ENCODE measurements at places on chromosomes 1 and 21.

DNA sequence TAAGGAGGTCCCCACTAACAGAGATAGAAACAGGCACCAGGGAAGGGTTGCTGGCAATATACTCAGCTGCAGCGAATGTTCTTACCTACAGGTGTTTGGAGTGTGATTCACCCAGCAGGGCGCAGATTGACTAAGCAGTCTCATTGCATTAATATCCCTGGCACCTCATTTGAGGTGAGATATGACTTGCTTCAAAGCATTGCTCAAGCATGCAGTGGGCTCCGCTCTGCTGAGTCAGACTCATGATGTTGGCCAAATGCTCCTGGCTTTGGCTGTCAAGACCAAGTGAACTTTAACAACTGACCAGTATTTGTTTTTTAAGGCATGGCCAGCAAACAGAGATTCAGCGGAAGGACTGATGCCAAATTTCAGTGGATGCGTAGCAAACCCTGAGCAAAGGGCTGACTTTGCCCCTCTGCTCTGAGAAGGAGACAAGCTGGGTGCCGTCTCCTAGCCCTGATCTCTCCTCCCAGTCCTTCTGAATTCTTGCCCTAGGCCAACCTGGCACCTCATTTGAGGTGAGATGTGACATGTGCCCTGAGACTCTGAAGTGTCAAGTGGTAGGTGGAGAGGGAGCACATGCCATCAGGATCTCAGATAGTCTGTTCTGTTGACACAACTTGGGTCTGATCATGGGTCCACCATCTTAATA is 187.1 kb upstream of the COA6 start:
- DNase-seq: no peak

DNA sequence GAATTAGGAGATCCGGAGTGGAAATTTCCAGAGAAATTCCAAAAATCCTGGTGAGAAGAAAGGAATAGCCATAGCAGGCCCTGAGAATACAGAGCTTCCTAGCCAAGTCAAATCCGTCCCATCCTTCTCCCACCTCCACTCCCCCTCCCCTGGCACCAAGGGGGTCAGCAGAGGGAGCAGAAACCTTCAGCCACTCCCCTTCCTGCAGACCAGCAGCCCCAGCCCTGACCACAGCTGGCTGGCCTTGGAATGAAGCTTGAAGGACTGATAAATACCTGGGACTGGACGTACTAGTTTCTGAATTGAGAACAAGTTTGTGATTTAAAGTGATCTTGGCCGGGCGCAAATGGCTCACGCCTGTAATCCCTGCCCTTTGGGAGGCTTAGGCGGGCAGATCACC is 13.8 kb upstream of the RIPPLY3 start:
- DNase-seq: no peak

DNA sequence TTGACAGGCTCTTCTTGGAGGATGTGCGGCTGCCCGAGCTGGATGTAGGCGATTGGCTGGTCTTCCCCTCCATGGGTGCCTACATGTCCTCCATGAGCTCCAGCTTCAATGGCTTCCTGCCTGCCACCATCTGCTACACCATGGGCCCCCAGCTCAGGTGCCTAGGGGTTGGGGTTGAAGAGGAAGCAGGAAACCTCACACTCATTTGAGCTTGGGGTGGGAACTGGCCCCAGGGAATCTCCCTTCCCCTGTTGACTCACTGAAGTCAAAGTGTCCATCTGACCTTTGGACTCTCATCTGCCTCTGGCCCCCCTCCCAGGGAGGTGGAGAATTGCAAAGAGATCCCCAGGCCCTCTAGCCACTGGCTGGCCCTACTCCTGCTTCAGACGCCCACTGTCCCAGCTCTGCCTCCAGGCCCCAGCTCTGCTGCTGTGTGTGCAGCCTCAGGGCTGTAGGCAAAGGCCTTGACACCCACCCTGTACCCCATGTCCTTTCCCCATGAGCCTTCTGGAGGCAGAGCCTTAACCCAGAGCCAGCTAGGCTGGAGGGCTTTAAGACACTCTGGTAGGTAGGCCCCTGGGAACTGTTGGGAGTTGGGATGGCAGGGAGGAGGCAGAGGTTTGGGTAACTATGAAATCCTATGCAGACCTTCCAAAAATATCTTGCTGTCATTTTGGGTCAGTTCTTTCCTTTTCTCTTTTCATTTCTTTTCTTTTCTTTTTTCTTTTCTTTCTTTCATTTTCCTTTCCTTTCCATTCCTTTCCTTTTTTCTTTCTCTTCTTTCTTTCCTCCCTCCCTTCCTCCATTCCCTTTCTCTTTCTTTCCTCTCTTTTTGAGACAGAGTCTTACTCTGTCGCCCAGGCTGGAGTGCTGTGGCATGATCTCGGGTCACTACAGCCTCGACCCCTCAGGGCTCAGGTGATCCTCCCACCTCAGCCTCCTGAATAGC is 66.9 kb upstream of the TINAGL1 start:
- no peak for DNase-seq

- DNase-seq: no peak
Observed at GRCh38 chr1:112563341-112563740, 54.6 kb downstream of the WNT2B start.

DNA sequence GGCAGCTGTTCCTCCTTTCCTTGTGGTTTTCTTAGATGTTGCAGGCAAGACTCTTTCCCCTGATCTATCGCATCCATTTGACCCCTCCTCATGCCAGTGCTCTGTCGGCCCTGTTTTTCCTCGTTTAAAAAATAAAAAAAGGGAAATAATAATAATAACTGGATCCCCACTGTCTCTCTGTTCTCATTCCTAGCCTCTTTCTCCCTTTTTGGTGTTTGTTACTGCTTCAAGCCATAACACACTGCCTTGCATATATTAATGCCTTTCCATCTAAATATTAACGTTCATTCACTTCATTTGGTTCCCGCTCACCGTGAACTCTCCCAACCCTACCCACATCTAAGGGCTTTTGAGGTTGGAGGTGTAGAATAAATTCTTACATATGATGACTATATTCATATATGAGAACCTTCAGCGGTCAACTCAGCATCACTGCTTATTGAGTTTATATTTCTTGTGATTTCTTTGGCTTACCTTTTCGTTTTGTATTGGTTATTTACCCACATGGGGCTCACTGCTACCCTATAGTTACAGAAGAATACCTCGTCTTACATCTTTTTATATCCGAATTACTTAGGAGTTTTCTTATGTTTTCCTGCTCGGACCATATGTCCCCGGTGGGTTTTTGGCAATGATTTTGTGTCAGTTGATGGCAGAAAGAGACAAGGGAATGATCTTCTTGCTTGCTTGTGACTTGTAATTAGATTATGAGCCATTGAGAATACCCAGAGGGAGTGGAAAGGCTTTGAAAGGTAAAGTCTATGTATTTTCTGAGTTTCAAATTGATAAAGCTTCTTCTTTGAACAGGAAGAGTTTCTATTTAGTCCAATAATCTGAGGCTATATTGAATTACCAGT is 805 bp downstream of the ATG4C start:
- DNase-seq: peak; percentile 4

GRCh38 chr1:175511496-175511895 is 231.9 kb downstream of the TNR start:
- no peak for DNase-seq

DNA sequence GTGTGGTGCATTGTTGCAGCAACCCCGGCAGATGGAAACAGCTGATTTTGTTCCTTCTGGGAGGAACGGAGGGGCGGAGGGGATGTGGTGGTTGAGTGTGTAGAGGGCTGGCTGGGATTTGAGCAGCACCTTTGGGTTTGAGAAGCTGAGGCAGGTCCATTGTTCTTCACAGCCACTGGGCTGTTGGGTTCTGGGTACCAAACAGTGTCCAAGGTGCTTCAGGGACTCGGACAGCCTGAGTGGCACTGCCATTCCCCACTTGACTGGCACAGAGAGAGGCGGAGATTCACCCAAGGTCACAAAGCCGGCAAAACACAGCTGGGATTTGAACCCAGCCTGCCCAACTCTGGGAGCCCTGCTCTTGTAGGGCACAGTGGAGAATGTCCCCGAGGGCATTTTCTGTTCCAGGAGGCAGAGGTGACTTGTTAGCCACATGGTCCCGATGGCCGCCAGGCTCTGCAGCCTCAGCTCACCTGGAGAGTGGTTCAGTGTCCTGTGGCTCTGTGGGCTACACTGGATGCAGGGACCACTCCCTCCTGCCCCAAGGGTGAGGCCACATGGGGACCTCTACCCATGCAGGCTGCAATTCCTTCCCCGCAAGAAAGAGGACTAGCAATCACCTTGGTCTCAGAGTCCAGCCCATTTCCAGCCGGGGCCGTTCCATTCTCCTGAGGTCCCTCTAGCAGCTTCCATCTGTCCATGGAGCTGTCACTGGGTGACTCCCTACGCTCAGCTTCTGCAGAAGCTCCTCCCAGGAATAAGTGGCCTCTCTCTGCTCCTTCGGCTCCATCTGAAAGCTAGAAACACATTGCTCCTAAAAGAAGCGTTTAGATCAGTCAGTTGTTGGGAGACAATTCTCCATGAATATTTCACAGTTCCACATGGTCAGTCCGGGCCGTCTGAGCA is 31.2 kb upstream of the C1orf174 start:
- no peak for DNase-seq

GRCh38 chr1:47991187-47991586 is 6.0 kb downstream of the TRABD2B start:
- no peak for DNase-seq

- no peak for DNase-seq
Observed at GRCh38 chr1:219045246-219045645, 128.4 kb upstream of the LYPLAL1 start.

GRCh38 chr1:160129558-160129957 is 14.0 kb downstream of the ATP1A2 start:
- DNase-seq: no peak

DNA sequence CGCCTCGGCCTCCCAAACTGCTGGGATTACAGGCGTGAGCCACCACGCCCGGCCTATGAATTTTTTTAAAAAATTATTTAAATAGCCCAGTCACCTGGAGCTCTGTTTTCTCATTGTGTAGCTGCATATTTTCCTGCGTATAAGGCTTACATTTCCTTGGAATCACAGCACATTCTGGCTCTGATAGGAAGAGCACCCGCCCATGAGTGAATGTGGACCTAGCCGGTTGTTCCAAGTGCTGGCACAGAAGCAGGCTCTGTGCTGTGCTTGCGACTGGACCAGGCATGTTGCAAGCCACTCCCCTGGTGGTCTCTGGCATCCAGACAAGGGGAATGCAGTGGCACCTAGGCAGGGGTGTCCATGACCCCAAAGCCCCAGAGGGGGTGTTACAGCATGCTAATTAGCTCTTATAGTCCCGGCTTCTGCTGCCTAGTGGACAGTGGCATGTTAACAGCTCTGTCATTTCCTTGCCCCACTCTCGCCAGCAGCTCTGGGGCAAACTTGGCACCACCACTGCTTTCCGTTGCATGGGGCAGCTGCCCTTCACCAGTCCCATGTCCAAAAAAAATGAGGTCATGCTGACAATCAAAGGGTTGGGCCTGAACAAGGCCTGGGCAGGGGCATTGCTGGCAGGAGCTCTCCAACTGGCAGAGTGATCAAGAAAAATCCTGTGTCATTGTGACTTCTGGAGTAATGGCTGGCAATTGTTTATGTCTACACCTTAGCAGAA is 5.2 kb upstream of the VTCN1 start:
- no peak for DNase-seq
